ENCODE measurements at places on chromosomes 7 and 10.

DNA sequence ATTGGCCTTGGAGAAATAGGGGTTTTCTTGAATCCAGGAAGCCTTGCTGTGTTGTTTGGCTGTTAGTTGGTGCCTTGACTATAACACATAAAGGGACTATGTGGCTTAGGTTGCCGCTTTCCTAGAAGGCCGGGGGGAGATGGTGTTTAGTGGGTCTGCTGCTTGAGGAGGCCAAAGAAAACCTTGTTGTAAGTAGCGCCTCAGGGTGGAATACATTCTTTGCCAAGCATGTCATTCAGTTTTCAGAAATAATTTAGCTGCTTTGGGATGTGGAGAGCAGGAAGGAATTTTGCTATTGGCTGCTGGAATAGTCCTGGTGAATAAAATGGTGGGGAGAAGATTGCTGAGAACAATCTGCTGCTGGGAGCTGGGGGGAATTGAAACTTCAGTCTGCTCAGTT lies 132.9 kb upstream of the WNT16 start:
- no peak for DNase-seq

- no peak for DNase-seq
Measured at GRCh38 chr7:46383605-46384004, 462.5 kb upstream of the IGFBP3 start.

DNA sequence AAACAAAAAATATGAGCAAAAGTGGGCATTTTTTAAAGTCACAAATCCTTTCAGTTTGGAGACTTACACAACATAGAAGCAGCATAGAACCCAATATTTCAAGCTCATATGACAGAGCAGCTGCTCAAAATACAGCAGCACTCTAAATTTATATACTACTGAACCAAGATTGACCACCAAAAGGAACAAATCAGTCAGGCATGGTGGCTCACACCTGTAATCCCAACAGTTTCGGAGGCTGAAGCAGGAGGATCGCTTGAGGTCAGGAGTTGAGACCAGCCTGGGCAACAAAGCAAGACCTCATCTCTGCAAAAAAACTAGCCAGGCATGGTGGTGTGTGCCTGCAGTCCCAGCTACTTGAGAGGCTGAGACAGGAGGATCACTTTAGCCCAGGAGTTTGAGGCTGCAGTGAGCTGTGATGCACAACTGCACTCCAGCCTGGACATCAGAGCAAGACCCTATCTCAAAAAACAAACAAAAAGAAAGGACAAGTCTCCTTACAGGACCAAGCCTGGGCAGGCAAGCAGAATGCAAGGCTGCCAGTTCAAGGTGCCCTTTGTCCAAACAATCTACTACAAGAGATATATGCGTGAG lies 40.0 kb downstream of the PARD3 start:
- no peak for DNase-seq

DNA sequence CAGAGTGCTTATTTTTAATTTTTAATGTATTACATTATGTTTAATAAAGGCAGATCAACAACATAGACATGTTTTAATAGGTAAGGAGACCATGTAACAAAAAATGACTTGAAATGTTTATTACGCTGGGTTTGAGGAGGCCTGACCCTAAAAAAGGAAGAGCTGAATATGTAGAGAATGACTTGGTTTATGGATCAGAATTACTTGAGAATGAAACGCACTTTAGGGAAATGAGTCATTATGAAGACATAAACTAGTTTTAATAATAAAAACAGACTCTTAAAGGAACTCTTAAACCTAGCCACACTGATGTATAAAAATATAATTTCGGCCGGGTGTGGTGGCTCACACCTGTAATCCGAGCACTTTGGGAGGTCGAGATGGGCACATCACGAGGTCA lies 56.5 kb downstream of the CTTNBP2 start:
- no peak for DNase-seq

DNA sequence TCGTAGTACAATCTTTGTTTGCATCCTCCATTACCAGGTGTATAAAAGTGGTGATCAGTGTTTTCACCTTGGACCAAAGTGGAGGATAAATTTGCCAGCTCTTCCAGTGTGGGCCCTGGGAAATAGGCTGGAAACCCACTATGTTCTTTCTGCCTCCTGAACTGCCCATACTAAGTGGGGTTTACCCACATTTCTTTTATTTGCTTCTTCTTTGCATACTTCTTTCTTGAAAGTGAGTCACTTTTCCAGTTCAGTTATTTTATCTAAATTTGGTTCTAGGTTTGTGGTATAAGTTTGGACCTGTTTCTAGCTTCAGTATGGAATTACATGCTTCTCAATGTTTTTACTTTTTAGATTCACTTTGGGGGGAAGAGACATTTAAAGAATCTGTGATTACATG lies 126.2 kb upstream of the ACBD5 start:
- DNase-seq, result no peak

- no peak for DNase-seq
Measured at GRCh38 chr10:49153971-49154370, 20.1 kb upstream of the FAM170B start.

DNA sequence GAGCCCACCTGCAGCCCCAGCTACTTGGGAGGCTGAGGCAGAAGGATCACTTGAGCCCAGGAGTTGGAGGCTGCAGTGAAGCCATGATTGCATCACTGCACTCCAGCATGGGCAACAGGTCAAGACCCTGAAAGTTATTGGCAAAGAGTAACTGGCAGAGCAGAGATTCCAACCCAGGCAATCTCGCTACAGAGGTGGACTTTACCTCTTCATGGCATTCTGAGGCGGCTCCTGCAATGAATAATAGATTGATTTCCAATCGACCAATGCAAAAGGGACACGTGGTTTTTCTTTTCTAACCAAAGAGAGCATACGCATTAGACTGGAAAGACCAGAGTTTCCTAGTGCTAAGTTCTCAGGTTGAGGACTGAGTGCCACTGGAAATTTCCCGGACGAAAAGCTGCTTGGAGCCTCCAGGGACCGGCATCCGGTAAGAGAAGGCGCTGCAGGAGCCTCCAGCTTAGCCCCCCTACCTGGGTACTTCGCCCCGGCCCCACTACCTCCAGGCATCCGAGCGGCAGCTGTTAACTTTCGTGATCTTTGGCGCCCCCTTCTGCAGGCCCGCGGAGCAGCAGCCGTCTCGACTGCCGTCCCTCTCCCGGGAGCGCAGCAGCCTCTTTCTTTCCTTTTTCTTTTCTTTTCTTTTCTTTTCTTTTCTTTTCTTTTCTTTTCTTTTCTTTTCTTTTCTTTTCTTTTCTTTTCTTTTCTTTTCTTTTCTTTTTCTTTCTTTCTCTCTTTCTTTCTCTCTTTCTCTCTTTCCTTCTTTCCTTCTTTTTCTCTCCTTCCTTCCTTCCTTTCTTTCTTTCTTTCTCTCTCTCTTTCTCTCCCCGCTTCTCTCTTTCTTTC lies 4.1 kb downstream of the MBLAC1 start:
- peak; percentile 94 for DNase-seq

DNA sequence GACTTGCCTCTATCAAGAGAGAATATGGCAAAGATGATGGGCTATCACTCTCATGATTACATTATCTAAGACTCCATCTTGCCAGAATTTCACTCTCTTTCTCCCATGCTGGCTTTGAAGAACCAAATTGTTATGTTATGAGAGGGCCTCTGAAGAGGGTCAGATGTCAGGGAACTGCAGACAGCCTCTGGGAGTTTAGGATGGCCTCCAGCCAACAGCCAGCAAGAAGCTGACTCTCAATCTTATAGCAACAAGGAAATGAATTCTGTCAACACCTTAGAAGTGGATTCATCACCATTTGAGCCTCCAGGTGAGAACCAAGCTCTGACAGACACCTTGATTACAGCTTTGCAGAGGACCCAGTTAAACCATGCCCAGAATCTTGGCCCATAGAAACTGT lies 33.6 kb downstream of the ZNF22 start:
- DNase-seq, result no peak

- no peak for DNase-seq
Measured at GRCh38 chr10:13759168-13759567, 172.4 kb downstream of the PRPF18 start.

DNA sequence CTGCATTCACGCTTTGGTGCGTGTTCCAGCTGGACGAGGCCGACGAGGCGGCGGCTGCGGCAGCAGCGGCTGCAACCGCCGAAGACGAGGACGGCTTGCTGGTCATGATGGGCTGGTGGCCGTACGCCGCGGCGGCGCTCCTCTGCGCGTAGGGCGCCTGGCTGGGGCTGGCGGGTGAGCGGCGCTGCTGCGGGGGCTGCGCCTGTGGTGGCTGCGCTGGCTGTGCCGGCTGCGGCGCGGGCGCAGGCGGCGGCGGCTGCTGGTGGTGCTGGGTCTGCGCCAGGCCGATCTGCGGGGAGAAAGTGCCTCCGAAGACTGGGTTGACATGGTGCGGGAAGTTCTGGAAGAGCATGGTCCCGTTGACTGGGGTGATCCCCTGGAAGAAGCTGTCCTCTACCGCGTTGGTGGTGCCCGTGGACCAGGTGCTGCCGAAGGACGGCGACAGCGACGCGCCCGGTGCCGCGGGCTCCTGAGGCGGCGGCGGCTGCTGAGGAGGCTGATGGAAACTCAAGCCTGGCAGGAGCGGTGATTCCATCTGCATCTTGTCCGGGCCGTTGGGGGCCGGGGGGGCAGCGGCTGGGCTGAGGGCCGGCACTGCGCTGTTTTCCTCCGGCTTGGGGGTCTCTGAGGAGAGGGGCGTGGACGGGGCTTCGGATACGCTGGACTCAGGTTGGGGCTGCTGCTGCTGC lies 51.1 kb downstream of the CPEB3 start:
- peak; percentile 64 for DNase-seq

DNA sequence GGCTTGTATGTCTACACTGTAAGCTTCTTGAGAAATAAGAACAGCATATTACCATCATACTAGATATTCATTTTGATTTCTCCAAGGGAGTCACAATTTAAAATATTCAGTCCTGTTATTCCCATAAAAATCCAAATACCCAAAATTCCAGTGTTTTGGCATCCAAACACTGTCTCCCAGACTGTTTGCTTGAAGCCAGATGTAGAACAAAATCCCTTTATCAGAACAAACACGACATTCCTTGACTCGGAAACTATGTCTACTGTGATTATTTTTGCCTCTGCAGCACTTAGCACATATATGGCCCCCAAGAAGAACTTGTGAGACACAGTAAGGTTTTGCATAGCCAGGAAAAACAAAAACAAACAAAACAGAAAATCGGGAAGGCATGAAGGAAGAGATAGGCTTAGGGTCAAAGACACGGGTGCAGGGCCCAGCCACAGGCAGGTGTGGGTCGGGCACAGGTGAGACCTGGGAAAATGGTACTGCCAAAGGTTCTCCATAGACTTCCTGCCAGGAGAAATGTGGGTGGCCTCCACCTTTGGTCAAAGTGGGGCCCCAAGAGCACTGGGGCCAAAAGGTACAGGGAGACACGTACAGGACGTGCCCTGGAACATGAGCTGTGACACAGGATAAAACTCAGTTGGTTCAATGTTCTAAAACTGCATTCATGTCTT lies 36.5 kb downstream of the CPXM2 start:
- no peak for DNase-seq

Data from activated CD4-positive, alpha-beta T cell treated with anti-CD3 and anti-CD28 coated beads for 36 hours (primary cell).